ENCODE measurements at places on chromosomes 16 and 17.

DNA sequence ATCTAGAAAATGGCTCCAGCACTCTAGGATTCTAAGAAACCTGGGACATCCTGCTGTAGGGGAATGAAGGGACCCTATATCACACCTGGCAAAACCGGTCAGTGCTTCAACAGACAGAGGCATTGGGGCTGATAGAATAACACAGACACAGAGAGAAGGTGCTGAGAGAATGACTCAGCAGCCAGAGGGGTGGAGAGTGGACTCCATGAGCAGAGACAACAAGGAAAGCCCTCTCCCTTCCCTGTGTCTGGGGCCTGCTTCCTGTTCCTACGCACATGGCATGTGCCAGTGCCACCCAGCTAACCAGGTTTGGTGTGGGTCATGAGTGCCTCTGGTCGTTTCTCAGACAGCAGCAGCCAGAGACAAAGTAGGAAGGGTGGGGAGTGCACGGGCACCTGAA lies 140.3 kb downstream of the CCT6B start:
- no peak for DNase-seq

GRCh38 chr17:7851438-7852261 lies 3.2 kb upstream of the TMEM88 start:
- DNase-seq = peak; percentile 83

DNA sequence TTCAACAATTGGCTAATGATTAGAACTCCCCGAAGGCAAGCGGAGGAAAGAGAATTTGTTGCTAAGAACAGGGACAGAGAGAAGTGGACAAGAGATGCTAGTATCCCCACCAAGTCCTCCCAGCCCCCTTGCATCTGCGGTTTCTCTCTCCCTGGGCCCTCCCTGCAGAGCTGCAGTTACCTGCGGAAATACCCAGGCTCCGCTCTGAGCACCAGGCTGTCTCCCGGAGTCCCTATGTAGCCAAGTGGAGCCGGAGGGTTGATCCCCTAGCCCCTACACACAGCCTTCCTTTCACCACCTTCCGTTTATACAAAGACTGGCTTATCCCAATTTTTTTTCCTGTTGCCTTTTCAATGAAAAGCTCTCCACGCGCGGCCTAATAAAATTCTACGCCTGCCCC lies 834.4 kb downstream of the KCNJ2 start:
- no peak for DNase-seq

GRCh38 chr17:39252788-39253460 lies 27.2 kb upstream of the STAC2 start:
- no peak for DNase-seq

- no peak for DNase-seq
Observed at GRCh38 chr17:10631048-10631700, 25.9 kb downstream of the MYH3 start.

DNA sequence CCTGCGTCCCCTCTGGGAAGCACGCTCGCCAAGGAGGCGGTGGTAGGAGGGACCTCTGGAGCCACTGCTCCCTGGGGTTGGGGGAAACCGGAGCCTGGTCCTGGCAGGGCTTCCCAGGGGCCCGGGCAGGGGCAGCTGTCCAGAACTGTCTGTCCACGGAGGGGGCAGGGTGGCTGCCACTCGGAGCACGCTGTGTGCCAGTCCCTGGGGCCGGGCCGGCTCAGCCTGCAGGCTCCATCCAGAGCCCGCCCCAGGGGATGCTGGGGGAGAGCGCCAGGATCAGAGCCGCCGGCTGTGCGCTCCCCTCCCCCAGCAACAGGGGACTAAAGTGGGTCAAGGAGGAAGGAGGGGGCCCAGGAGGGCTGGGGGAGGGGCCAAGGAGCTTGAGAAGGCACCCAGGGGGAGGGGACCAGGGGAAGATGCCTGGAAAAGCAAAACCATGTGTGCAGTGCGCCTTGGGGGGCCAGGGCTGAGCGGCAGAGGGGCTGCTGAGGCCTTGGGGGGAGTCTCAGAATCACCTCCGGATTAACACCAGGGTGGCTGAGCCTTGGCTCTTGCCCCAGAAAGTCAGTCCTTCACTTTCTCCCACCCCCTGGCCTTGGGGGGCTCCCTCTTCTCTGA lies 21.3 kb downstream of the ZNF423 start:
- no peak for DNase-seq

DNA sequence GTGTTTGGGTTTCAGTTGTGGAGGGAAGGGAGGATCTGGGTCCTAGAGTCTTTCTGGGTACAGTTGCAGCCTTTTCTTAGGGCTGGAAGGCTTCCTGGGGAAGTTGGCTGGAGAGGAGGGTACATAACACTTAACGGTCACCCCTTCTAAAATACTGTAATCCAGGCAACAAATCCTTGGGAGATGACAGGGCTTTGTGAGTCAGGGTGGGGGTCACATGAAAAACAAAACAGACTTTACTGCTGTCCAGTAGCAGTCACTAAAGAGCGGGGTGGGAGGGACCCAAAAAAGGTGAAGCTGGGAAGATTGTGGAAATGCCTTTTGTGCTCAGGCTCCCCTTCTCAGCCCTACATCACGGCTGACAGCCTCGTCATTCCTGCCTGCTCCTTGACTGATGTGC lies 6.3 kb downstream of the SAP30BP start:
- no peak for DNase-seq

GRCh38 chr16:67517661-67518423 lies 10.8 kb upstream of the RIPOR1 start:
- DNase-seq = no peak

GRCh38 chr17:61456061-61456681 lies 3.9 kb downstream of the TBX4 start:
- DNase-seq = no peak

DNA sequence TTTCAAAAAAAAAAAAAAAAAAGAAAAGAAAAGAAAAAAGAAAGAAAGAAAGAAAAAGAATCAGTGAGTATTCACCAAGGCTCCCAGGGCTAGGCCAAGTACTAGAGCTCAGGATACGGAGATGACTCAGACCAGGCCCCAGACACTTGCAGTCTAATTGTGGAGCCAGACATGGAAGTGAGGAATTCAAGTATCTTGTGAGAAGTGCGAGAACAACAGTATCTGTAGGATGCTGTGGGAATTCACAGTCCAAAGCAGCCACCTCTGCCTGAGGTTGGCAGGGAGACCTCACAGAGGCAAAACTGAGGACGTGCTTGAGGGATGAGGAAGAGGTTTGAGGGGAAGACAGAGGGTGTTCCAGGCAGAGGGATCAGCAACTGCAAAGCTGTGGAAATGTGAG lies 14.0 kb upstream of the ALDOA start:
- DNase-seq = no peak

- no peak for DNase-seq
Observed at GRCh38 chr16:4350365-4350786, 745 bp downstream of the PAM16 start.

GRCh38 chr17:78496311-78496710 lies 80.9 kb downstream of the DNAH17 start:
- DNase-seq = no peak

DNA sequence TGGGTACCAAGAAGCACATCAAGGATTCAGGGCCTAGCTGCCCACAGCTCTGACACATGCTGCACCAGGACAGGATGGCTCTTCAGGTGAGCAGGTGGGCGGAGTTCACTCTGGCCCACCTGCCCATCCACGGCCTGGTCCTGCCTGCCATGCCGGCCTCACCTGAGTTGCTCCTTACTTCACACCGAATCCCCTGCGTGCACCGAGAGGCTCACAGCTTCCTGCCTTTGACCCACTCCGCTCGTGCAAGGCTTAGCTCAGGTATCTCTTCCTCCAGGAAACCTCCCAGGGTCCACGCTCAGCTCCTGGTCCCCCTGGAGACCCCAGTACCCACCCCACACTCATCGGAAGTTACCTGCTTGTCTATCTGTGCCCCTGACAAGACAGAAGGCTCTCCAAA lies 21.6 kb upstream of the TNRC6C start:
- no peak for DNase-seq

- no peak for DNase-seq
Observed at GRCh38 chr16:69423189-69423588, 1.2 kb upstream of the CYB5B start.

- peak; percentile 11 for DNase-seq
Observed at GRCh38 chr17:28925912-28926365, 23.1 kb upstream of the DHRS13 start.

DNA sequence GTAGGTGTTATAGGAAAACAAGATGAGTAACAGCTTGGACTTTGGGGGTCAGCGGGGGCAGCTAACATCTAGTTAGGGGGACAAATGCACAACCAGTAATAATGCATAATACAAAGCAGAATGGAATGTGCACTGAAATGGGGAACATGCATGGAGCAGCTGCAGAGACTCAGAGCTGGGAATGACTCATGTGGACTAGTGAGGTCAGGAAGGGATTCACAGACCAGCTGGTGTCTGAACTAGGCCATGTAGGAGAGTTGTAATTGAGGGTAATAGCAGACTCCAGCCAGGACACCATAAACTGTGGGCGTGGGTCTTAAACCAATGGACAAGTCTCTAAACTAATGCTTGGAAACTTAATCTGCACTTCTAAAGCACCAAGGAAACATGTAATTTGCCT lies 176.8 kb upstream of the ASIC2 start:
- no peak for DNase-seq

DNA sequence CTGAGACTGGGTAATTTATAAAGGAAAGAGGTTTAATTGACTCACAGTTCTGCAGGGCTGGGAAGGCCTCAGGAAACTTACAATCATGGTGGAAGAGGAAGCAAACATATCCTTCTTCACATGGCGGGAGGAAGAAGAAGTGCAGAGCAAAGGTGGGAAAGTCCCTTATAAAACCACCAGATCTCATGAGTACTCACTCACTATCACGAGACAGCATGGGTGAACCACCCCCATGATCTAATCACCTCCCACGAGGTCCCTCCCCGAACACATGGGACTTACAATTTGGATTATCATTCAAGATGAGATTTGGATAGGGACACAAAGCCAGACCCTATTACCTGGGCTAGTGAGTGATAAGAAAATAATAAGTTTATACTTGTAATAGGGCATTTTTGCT lies 70.6 kb upstream of the HS3ST2 start:
- DNase-seq = no peak

DNA sequence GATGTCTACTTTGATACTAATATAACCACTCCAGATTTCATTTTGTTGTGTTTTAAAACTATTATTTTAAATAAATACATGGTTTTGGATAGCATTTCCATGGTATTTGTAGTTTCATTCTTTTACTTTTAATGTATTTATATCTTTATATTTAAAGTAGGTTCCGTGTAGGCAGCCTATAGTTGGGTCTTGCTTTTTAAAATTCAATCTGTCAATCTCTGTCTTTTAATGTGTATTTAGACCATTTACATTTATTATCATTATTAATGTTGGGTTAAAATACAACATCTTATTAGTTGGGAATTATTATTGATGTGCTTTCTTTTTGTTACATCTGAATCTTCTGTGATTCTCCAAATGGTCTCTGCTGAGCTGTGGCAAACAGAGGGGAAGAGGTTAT lies 412.1 kb downstream of the NPIPA7 start:
- no peak for DNase-seq

GRCh38 chr17:49516180-49516579 lies 21.1 kb downstream of the NGFR start:
- no peak for DNase-seq

DNA sequence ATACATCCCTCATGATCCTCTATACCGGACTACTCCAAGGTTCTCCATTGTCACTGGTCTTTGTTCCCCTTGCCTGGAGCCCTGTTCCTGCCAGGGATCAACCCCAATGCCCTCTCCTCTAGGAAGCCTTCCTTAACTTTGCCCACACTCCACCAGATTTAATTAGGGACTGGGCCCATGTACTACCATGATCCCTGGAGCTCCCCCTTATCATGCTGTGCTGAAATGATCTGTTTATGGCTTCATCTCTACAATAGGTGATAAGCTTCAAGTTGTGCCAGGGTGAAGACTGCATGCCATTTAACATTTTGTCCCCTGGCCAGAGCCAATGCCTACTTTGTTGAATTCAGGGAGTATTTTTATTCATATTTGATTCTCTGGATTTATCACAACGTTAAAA lies 17.9 kb upstream of the IRX5 start:
- no peak for DNase-seq

DNA sequence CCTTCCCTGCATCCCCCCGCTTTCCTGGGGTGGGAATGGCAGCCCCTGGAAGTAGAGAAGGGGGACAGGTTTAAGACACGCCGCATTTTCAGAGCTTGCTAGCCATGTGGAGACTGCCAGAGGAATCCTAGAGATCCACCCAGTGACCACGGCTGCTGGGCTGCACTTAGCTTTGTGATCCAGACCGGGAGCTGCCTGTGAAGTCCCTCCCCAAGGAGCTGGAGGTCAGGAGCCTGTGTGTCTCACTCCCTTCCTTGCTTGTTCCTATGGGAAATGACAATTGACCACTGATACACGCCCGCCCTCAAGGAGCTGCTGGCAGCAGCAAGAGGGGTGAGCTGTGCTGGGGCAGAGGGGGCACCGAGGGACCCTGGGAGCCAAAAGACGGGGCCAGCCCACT lies 73.7 kb downstream of the SREBF1 start:
- no peak for DNase-seq

DNA sequence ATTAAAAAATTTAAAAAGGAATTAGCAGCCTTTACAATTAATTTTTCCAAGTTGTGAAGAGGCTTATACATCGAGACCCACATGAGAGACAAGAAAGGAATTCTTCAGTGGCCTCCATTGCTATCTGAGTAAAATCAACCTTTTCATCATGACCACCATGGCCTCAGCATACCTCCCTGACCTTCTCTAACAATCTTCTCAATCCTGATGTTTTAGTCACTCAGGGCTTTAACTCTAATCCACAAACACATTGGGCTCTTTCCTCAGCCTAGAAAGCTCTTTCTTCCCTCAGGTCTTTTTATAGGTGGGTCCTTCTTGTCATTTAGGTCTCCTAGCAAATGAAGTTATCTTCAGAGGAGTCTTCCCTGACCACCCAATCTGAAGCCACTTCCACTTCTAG lies 46.4 kb downstream of the SPOP start:
- no peak for DNase-seq

- DNase-seq = no peak
Observed at GRCh38 chr17:48513666-48514455, 16.9 kb downstream of the HOXB1 start.

GRCh38 chr16:80938004-80938878 lies 68.4 kb downstream of the CMC2 start:
- no peak for DNase-seq

- no peak for DNase-seq
Observed at GRCh38 chr16:70793851-70794502, 7.0 kb downstream of the VAC14 start.

DNA sequence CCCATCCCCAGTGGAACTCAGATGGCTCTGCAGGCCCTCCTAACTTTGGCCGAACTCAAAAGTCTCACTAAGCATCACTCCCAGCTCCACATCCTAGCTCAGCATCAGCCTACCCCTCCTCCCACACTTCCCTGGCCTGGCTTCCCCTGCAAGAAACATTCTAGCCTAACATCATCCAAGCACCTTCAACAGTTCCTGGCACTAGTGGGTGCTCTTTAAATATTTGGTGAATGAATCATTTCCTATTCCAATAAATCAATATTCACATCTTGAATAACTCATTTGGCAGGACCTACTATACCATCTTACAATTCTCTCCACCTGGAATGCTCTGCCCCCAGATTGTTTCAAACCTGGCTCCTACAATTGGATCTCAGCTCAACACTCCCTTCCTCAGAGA lies 11.0 kb upstream of the BBS2 start:
- DNase-seq = no peak

GRCh38 chr16:89565256-89565505 lies 4.7 kb downstream of the RPL13 start:
- DNase-seq = no peak
